Fibroblast of villous mesenchyme (primary cell): ENCODE measurements at places on chromosomes 4 and X. TPM values are rescaled to one million over a fixed set of nuclear protein-coding genes. Genes with fewer than 3 reads are reported as not detected.

The NPNT gene
- under 0.01 TPM in 1 of 2 replicates, not detected in the other for total RNA-seq

The SLC49A3 gene
- total RNA-seq: 3.9 and 7.1 TPM in 2 replicates

The ELK1 gene
- total RNA-seq: 21.2 and 22.5 TPM in 2 replicates

The PITX2 gene
- total RNA-seq: 7.8 and 25.4 TPM in 2 replicates
